ENCODE measurements at places on chromosomes 5 and 9.
A peak's percentile ranks its signal among the peaks of the same experiment; 100 is the strongest.

DNA sequence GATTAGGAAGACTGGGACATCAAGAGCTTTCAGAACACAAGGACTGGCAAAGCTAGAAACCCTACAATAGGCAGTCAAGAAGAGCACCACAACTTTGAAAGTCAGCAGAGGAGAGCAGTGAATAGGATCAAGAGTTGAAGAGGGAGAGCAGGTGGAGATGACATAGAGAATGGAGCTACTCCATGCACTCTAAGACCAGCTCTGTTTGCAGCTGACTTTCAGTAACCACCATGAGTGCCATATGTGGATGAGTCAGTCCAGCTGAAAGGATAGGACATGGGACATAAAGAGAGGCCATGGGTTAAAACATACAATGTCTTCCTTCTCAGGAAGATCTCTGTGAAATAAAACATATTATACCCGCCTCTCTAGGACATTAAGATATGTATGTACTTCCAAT, 289.1 kb upstream of the KLF4 start:
- DNase-seq, result no peak

GRCh38 chr5:132354381-132355139, 14.9 kb upstream of the SLC22A5 start:
- no peak for DNase-seq

DNA sequence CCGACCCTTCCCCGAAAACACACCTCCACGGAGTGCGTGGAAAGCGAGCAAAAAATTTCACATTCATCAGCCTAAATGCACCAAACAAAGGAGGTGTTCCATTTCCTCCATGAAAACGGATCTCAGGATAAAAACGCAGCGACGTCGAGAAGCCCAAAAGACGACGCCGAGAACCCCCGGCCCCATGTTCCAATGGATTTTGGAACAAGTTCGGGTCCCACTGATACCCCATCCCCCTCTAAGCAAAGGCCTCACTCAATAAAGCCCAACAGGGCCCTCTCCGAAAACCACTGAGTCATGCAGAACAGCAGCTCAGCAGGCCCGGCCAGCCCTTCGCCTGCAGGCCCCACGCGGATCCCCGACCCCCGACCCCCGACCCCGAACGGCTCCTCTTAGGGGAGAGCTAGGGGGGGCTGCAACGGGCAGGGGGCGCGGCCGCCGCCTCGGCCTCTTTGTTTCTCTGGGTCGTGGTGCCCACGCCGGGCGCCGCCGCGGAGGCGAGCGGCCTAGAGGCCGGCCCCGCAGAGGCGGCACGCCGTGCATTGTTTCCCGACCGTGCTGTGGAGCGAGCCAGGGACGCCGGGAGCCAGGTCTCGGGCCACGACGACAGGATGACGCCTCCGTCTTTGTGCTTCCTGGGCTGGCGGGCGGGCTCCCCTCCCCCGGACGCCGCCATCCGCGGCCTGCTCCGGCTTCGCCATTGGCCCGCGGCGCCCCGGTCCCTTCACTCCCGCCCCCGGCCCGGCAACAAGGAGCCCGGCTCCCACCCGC, 915 bp downstream of the ZFAND5 start:
- peak; percentile 67 for DNase-seq

- DNase-seq, result no peak
Observed at GRCh38 chr5:148645527-148645926, 8.8 kb downstream of the HTR4 start.

DNA sequence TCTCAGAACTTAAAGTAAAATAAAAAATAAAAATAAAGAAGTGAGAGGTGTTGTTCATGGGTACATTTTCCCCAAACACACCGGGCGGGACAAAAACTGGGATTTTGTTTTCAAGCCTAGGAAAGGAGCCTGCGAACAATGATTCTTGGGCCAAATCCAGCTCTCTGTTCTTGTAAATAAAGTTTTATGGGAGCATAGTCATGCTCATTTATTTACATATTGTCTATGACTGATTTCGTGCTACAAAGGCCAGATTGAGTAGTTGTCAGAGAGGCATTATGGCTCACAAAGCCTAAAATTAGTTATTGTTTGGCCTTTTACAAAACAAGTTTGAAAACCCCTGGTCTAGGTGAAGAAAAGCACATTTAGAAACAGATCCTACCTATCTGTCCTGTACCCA, 821.0 kb upstream of the GRAMD2B start:
- DNase-seq, result no peak

DNA sequence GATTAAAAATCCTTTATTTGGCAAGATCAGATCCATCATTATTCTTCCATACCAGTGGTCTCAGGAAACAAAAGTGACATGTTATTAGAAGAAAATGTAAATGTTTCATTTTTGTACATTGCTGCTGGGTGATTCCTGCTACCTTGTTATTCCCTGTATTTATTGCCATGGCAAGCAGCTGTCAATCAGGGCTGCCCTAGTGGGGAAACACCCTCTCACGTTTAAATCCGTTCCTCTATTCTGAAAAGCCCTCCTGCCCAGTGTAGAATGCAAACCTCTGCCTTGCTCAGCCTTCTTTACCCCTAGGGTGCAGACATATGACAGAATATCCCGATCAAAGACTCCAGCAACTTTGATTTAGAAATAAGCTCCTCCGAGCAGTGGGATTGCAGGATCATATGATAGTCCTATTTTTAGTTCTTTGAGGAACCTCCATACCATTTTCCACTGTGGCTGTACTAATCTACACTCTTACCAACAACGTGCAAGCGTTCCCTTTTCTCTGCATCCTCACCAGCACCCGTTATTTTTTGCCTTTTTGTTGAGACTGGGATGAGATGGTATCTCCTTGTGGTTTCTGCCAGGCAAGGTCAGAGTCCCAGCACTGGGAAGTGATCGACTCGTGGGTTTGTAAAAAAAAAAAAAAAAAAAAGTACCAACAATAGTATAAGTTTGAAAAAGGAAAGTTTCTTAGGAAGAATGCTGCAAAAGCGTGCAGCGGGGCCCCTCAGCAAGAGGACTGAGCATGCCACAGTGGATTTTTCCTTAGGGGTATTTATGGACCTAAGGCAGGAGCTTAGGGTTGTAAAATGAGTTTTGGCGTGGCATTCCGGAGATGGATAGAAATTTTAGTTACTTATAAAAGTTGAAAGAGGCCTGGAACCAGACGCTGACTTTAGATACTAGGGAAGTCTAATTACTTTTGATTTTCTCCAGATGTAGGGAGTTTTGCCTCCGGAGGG, 66.7 kb downstream of the HRH2 start:
- DNase-seq, result no peak

GRCh38 chr5:36450229-36451014, 148.7 kb upstream of the RANBP3L start:
- no peak for DNase-seq

DNA sequence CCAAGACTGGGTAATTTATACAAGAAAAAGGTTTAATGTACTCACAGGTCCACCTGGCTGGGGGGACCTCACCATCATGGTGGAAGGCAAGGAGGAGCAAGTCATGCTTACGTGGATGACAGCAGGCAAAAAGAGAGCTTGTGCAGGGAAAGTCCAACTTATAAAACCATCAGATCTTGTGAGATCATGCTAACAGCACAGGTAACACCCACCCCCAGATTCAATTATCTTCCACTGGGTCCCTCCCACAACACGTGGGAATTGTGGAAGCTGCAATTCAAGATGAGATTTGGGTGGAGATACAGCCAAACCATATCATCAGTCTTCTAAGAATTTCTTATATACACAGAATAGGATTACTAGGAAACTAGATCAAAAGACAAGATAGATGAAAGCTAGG, 555.6 kb downstream of the PRR16 start:
- no peak for DNase-seq

GRCh38 chr9:77999231-77999631, 32.4 kb downstream of the GNAQ start:
- no peak for DNase-seq

GRCh38 chr9:20754556-20754955, 70.5 kb downstream of the FOCAD start:
- no peak for DNase-seq

GRCh38 chr5:117210796-117211195, 636.2 kb upstream of the SEMA6A start:
- DNase-seq, result no peak

DNA sequence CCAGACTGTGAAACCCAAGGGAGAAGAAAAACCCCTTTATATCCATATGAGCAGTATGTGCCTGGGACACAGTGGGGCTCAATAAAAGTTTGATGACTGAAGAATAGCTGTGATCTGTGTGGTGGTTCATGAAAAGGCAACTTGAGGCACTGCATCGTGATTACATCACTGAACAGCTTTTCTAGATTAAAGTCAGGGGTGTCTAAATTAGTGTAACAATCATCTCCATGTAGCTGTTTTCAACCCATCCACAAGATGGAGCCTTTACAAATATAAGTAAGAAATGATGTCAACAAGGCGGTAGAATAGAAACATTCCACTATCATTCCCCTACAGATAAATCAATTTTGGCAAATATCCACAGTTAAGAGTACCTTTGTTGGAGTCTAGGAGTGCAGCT, 55.5 kb downstream of the PRRC1 start:
- no peak for DNase-seq

DNA sequence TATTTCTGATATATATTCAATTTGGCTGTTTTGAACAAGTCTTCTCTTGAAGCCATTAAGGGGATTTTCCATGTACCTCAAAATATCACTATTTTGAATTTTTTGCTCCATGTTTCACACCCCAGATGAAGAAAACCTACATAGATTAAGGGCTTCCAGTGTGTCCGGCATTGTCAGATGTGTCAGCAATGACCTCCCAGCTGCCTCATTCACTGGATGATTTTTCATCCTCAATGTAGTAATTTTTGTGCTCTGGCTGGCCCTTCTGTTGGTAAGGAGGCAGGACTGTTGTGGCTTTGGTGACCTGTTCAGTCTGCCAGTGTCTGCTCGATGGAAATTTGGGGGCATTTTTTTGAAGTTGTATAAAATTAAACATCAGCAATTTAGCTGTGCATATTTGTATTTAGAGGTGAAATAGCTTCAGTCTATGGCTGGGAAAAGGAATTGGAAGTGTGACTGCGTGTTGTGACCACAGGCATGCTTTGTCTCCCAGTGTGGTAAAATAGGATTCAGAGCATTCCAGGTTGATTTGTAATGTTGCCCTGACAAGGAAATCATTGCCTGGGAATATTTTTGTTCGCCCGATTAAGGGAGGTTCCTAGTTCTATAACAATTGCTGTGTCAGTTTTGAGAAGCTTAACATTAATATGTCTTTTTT, 312.4 kb downstream of the ARHGEF28 start:
- no peak for DNase-seq

All from CD4-positive, alpha-beta T cell treated with Interleukin-6 at 100 ng/mL for 8 hours (primary cell).